ENCODE measurements at places on chromosomes 5 and 9.

DNA sequence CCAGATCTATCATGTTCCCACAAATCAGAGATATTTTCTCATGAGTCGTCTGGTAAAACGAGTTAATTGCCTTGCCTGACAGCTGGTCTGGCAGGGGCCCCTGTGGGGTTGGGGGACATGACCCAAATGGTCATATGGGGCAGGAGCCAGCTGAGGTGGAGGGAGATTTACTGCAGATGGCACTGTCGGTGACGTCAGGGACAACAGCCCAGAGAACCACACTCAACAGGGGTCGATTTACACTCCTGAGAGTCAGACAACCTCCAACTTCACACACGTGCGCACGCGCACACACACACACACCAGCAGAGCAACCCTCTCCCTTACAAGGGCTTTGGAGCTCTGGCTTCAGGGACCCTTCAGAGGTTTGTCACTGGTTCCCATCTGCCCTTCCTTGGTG lies 23.4 kb upstream of the GABRP start:
- DNase-seq = no peak

GRCh38 chr9:5892456-5893133 lies 1.9 kb downstream of the MLANA start:
- no peak for DNase-seq

- no peak for DNase-seq
Observed at GRCh38 chr5:142844866-142845265, 74.7 kb downstream of the ARHGAP26 start.

- no peak for DNase-seq
Observed at GRCh38 chr9:12797037-12797436, 22.2 kb downstream of the LURAP1L start.

DNA sequence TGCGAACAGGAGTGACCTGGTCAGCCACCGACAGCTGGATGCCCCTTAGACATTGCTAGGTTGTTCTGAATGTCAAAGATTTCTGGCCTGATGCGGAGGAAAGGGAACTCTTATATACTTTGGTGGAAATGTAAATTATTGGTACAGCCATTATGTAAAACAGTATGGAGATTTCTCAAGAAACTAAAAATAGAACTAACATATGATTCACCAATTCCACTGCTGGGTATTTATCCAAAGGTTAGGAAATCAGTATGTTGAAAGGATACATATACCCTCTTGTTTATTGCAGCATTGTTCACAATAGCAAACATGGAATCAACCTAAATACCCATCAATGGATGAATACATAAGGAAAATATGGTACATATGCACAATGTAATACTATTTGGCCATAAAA lies 31.8 kb downstream of the DMRT3 start:
- DNase-seq = no peak

Data from Calu3 (cell line).